Activated naive CD4-positive, alpha-beta T cell treated with anti-CD3 and anti-CD28 coated beads for 36 hours (primary cell): ENCODE measurements at places on chromosomes 5 and 9.

DNA sequence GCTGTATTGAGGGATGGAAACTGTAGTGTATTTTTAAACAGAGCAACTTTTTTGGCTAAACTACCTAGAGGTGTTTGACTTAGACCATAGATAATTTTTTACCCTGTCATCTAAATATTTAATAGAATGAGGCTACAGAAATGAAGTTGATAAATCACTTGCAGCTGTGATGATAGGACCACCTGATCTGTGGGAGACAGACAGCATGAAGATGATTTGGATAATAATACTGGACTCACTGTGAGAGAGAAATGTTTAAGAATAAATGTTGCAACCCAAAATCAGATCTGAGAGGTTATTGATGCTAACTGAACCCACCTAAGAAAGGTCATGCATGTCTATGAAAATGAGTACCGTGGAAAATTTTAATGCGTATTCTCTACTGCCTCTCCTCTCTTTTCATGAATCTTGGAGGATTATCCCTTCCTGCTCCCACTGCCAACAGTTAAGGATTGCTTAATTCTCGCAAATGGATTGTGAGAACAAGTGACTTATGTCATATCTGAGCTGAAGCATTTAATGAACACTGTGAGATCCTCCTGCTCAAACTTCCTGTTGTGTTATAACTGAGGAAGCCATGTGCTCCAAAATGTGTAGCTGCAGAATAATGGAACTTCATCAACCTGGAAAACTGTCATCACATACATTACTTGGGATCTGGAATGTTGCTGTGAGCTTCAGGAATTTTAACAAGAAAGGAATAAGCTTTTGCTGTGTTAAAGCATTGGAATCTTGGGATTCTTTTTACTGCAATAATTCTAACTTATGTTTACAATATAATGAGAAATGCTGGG, 617.9 kb upstream of the CDH18 start:
- no peak for DNase-seq

GRCh38 chr5:113269023-113269997, 165.5 kb downstream of the TSSK1B start:
- no peak for DNase-seq

- no peak for DNase-seq
These were observed 495.9 kb downstream of the CSNK1G3 start for GRCh38 chr5:124007675-124008398.

- DNase-seq: no peak
These were observed 76.1 kb downstream of the HMHB1 start for GRCh38 chr5:143887903-143888665.

DNA sequence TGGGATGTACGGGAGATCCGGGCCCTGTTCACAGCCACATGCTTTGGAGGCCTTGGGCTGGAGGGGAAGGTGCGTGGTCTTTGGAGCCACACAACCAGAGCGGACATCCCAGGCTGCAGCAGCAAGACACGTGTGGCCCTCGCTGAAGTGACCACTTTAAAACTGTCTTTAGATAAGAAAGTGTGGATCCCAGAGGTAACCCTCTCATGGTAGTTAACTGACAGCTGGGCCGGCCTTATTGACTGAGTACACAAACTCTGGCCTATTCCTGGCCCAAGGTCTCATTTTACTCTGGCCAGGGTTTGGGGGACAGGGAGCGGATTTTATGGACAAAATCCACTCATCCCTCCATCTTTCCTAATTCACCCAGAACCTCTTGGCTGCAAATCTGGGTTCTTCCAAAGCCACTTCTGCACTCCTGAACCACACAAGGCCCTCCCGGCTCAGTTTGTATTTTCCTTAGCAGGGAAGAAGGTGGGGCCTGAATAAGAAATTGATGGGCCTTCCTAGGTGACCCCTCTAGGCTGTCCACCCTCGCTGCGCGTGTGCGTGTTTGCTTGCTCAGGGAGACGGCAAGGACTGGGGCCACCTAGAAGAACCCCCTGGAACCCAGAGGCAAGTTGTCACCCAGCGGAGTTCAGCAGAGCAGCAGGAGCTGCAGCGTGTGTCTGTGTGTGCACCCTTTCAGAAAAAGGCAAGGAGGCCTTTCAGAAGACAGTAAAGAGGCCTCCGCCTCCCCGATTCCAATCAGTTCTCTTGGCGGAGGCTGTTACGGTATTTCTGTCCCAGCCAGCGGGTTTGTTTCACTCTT, 73.3 kb upstream of the ORM1 start:
- no peak for DNase-seq

DNA sequence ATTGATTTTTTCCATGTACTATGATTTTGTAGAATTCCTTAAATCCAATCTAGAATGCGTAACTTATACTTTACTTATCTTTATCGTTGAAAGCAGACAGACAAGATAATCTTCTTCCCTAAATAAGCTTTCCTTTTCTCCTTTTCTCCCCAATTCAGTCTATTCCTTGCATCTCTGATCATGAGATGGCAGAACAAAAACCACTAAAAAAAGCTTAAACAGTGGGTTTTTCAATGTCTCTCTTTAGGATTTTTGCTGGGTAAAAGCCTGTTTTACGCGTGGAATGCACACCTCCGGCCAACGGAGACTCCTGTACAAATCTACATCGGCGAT, 755 bp downstream of the CDKN2B start:
- DNase-seq: no peak

DNA sequence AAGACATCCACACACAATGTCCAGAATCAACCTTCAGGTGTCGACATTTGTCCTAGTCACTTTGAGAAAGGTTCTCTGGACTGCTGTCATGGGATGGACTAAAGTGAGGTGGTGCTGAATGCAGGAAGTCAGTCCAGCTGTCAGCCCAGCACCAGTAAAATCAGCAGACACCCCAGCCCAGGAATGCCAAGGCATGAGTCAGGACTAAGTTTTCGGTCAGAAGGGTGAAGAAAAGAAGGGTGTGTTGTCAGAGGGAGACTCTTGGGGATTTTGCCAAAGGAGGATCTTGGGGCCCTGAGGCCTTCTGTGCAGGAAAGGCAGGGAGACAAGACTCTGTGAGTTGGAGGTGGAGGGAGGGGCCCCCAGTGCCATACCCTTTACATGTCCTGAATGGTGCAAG, 69.0 kb upstream of the XPA start:
- no peak for DNase-seq

DNA sequence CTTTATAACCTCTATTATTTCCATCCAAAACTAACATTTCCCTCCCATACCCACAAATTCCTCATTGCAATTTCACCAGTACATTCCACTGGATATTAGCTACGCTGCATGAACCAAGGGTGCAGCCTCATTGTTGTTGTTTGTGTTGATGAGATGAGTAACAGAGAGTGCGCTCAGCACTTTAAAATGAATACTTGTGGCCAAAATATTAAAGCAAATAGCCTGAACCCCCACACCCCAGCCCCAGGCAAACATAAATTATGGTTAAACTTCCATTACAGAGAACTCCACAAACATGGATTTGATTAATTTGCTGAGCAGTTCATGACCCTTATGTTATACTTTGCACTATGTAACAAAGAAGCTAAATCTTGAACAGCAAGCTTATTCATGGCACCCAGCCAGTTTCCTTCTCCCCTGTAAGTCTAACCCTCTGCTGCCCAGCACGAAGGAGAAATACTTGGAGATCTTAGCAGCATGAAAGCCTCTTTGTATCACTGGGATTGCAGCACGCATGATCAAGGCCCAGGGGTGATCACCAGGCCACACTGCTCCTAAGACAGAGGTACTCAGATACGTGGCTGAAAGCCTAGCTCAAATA, 205.0 kb downstream of the DOCK8 start:
- DNase-seq: no peak
